ENCODE measurements at places on chromosomes 5 and 9.

GRCh38 chr5:172446336-172447051 is 7.8 kb downstream of the SH3PXD2B start:
- DNase-seq: no peak

DNA sequence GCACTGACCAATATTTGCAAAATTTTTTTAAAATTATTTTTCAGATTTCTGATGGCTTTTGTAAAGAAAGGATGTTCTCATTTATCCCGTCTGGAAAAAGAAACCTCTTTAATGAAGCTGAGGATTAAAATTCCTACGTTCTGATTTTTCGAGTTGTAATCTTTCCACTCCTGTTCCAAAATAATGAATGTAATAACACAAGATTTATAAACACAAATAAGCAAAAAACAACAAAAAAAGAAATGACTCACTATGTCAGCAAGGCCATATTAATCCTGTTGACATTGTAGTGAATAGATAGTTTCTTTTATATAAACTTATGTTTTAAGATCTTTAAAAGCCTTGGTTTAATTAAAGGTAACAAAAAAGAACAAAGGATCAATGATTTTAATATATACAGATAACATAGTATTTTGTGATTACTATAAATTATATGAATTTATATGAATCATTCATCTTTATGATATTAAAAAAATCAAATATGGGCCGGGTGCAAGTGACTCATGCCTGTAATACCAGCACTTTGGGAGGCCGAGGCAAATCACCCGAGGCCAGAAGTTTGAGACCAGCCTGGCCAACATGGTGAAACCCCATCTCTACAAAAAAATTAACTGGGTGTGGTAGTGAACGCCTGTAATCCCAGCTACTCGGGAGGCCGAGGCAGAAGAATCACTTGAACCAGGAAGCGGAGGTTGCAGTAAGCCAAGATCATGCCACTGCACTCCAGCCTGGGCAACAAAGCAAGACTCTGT is 336.6 kb upstream of the DAB2 start:
- DNase-seq: no peak

GRCh38 chr5:171246231-171246630 is 62.8 kb upstream of the TLX3 start:
- DNase-seq: no peak

GRCh38 chr5:126937771-126938170 is 92.6 kb downstream of the MARCHF3 start:
- no peak for DNase-seq

DNA sequence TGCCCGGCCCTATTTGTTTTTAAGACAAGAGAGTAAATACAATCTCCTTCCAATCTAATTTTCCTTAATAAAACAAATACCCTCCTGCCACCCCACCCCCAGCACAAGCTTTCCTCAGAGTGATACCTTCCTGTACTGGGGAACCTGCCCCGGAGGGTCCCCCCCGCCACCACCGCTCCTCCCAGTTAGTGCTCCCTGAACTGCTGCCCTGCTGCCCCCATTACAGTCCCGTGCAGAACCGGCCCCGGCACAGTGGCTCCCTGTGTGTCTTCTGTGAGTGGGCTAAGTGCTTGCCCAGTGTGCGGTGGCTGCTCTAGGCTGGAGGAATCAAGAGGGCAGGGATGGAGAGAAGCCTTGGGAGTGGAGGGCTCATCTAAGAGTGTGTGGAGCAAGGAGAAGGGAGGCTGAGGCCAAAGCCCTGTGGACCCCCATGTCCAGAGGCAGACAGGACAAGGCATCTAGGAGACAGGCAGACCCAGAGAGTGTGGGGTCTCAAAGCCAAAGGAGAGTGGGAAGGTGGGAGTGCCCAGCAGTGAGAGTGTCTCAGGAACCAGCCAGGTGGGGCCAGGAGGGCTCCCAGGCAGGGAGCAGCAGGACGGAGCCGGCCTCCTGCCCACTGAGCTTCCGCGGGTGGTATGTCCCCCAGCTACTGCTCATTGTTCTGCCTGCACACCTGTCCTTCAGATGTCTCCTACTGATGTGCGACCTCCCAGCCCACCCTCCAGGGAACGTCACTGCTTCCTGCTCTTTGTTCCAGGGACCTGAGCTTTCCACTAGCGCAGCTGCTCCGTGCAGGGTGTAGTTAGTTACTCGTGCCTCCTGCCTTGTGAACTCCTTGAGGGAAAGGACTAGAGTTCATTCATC is 129.0 kb downstream of the DAB2IP start:
- DNase-seq: no peak

GRCh38 chr9:96020792-96021550 is 145.5 kb downstream of the ERCC6L2 start:
- DNase-seq: no peak

- no peak for DNase-seq
These were observed 77.7 kb upstream of the ADAMTS2 start for GRCh38 chr5:179422908-179423481.

- no peak for DNase-seq
These were observed 35.9 kb upstream of the AGGF1 start for GRCh38 chr5:76994337-76994736.

DNA sequence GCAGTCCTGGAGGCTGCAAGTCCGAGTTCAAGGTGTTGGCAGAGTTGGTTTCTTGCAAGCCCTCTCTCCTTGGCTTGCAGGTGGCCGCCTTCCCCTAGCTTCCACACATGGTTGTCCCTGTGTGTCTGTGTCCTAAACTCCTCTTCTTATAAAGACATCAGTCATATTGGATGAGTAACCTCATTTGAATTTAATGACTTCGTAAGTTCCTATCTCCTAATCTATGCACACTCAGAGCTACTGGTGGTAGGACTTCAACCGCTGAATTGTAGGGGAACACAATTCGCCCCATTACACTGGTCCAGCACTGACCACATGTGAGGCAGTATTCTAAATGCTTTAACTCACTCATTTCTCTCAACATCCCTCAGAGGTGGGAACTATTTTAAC is 25.9 kb upstream of the ADAMTS2 start:
- DNase-seq: no peak

Measured in right lobe of liver (tissue), 6 donors.